ENCODE measurements at places on chromosomes 3 and 15. TPM values are rescaled to one million over a fixed set of nuclear protein-coding genes. Genes with fewer than 3 reads are reported as not detected.

Gene OR5K2
- not detected for polyA plus RNA-seq

Gene CFAP20DC
- 0.64 TPM for polyA plus RNA-seq

Gene MDFIC2
- not detected for polyA plus RNA-seq

Gene SELENOS
- 47.9 TPM for polyA plus RNA-seq

Gene ZNF770
- polyA plus RNA-seq, result 7.3 TPM

Gene CLSTN2
- polyA plus RNA-seq, result 0.77 TPM

Gene COL6A5
- polyA plus RNA-seq, result not detected

Gene GOLGA6D
- polyA plus RNA-seq, result not detected

DNA sequence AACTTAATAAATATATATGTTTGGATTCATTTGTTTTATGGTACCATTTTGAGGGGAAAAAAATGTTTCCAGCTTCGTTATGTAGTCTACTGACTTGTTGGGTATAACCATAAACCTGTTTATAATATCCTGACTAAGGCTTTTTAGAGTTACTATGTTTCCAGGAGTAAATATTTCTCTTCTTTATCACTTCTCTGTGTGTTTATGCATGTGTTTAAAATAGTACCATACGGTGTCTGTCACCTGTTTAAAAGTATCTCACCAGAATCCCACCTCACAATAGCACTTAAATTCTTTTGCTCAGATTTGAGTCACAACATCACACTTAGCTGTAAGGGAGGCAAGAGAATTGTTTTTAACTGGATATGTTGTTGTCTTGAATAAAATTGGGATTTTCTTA is 15.1 kb downstream of the LACTB start:
- H3K4me3 ChIP-seq, result no peak overlapping the region
- no peaks in the 10 kb centered on the region for H3K36me3 ChIP-seq
- peak overlapping the region; percentile 94 for H3K27ac ChIP-seq

GRCh38 chr3:123881771-123882170 is 2.4 kb downstream of the MYLK start:
- peaks cover 8% of the 10 kb centered on the region for H3K4me1 ChIP-seq
- H3K36me3 ChIP-seq, result no peaks in the 10 kb centered on the region
- no peak overlapping the region for H3K4me3 ChIP-seq
- no peaks in the 10 kb centered on the region for H3K27me3 ChIP-seq
- no peak for DNase-seq

DNA sequence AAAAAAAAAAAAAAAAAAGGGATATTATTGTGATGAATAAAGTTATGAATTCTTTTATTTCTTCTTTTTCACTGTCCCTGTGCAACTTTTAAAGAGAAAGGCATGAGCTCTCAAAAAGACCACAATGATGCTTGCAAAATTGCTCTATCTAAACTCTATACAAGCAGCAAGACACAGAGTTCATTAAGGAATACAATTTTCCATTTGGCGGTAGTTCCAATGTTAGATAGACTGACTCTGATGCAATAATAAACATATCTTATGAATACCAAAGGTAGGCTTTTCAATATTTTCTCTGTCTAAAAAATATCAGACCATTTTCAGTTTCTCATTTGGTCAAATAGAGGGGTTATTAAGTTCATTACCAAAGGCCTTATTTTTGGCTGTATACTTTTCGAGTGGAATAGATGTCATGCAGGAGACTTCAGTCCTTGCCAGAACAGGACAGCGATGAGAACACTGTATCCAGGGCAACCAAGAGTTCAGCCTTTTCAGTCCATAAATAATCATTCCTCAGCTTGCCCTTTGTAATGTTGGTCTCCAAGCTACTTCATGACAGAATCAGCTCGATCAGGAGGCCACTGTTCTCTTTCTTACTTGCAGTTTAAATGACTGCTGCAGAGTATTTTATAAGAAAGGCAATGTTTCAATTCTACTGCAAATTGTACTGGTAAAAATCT is 162.9 kb upstream of the FAM3D start:
- no peak overlapping the region for H3K27ac ChIP-seq
- DNase-seq, result no peak
- no peak overlapping the region for H3K4me3 ChIP-seq
- no peaks in the 10 kb centered on the region for H3K27me3 ChIP-seq

GRCh38 chr3:197136744-197137143 is 107.1 kb upstream of the MELTF start:
- H3K4me3 ChIP-seq, result no peak overlapping the region
- H3K27ac ChIP-seq, result no peak overlapping the region
- peaks cover 5% of the 10 kb centered on the region for H3K36me3 ChIP-seq
- no peak for DNase-seq

DNA sequence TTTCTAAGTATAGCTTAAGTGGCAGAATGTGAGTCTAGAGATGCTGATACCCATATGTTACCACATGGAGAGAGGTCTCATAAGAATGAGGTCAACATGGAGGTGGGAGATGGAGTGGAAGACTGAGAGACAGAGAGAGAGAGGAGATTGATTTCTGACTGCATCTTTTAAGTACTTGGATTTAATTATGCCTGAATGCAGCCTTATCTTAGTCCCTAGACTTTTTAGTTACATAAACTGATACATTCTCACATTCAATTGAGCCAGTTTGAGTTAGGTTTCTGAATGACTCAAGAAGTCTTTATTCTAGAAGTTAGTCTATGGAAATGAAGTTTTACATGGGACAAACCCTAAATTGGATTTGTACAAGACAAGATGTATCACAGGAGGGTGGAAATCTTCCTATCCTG is 58.5 kb upstream of the TNFSF10 start:
- H3K27me3 ChIP-seq, result no peaks in the 10 kb centered on the region
- no peaks in the 10 kb centered on the region for H3K36me3 ChIP-seq
- H3K4me3 ChIP-seq, result no peak overlapping the region
- no peak overlapping the region for H3K27ac ChIP-seq
- peaks cover 3% of the 10 kb centered on the region for H3K4me1 ChIP-seq

GRCh38 chr3:71258116-71258515 is 325.4 kb downstream of the FOXP1 start:
- H3K4me1 ChIP-seq, result peaks cover 10% of the 10 kb centered on the region
- H3K27me3 ChIP-seq, result no peaks in the 10 kb centered on the region
- H3K4me3 ChIP-seq, result no peak overlapping the region
- no peaks in the 10 kb centered on the region for H3K36me3 ChIP-seq
- no peak for DNase-seq

- peak overlapping the region; percentile 97 for H3K27ac ChIP-seq
- peaks cover 13% of the 10 kb centered on the region for H3K4me1 ChIP-seq
- no peak overlapping the region for H3K4me3 ChIP-seq
- DNase-seq, result no peak
- H3K36me3 ChIP-seq, result peaks cover 8% of the 10 kb centered on the region
These were observed 72.8 kb downstream of the VGLL4 start for GRCh38 chr3:11570789-11571495.

GRCh38 chr15:37682304-37682703 is 252.1 kb upstream of the TMCO5A start:
- no peak for DNase-seq
- no peak overlapping the region for H3K27ac ChIP-seq
- H3K27me3 ChIP-seq, result no peaks in the 10 kb centered on the region
- H3K4me3 ChIP-seq, result no peak overlapping the region
- no peaks in the 10 kb centered on the region for H3K36me3 ChIP-seq

DNA sequence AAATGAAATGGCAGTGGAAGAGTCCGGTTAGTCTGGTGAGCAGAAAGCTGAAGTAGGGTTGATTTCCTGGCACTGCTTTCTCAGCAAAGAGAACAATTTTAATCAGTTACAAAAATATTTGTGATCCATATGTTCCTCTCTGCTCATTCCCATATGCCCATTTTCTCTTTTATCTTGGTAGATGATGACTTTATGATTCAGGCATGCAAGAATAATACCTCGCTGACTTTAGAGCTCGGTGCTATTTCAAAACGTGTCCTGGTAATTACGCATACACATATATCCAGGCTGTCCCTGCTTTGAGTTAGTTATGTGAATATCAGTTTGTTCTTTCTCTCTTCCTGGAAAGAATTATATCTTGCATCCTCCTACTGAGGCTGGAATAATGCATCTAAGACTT is 38.5 kb downstream of the ARPP21 start:
- H3K27me3 ChIP-seq, result no peaks in the 10 kb centered on the region
- H3K36me3 ChIP-seq, result no peaks in the 10 kb centered on the region
- no peak overlapping the region for H3K27ac ChIP-seq
- H3K4me3 ChIP-seq, result no peak overlapping the region

DNA sequence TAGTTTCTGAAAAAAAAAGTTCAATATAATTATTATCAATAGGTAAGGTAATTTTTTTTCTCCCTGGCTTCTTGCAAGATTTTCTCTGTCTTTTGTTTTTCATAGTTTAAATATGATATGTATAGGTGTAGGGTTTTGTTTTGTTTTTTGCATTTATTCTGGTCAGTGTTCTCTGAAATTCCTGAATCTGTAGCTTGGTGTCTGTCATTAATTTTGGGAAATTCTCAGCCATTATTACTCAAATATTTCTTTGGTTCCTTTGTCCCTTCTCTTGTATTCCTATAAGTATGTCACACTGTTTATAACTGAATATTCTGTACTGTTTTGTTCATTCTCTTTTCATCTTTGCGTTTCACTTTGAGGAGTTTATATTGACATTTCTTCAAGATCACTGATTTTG is 22.1 kb downstream of the IQCH start:
- H3K4me1 ChIP-seq, result no peaks in the 10 kb centered on the region
- no peaks in the 10 kb centered on the region for H3K36me3 ChIP-seq

DNA sequence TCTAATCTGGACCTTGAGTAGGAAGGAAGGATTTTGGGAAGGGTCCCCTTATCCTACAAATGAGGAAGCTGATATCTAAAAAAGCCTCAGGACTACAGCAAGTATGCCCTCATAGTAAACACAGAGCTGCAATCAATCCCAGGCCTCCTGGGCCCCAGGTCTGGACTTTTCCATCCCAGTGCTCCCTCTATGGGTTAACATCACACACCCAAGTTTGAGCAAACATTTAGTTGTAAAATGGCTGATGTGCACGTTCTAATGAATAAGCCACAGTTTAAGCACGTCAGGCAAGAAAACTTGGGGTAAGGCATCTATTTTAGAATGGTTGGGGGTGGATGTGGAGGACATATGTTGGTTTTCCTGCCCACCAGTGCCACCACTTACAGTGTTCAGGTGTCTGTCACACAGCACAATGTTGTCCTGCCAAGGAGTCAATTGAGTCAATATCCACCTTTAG is 44.3 kb upstream of the UBE2E1 start:
- H3K27ac ChIP-seq, result no peak overlapping the region
- no peaks in the 10 kb centered on the region for H3K27me3 ChIP-seq
- H3K4me1 ChIP-seq, result no peaks in the 10 kb centered on the region
- no peak overlapping the region for H3K4me3 ChIP-seq
- H3K36me3 ChIP-seq, result no peaks in the 10 kb centered on the region

GRCh38 chr3:116473602-116474001 is 28.3 kb upstream of the LSAMP start:
- H3K4me3 ChIP-seq, result no peak overlapping the region
- H3K4me1 ChIP-seq, result peaks cover 11% of the 10 kb centered on the region
- no peak for DNase-seq
- no peaks in the 10 kb centered on the region for H3K36me3 ChIP-seq
- H3K27me3 ChIP-seq, result no peaks in the 10 kb centered on the region

- H3K36me3 ChIP-seq, result no peaks in the 10 kb centered on the region
- H3K4me3 ChIP-seq, result no peak overlapping the region
- no peaks in the 10 kb centered on the region for H3K4me1 ChIP-seq
- no peak for DNase-seq
- no peak overlapping the region for H3K27ac ChIP-seq
- H3K27me3 ChIP-seq, result peaks cover 4% of the 10 kb centered on the region
These were observed 28.7 kb upstream of the XIRP1 start for GRCh38 chr3:39221141-39221530.

GRCh38 chr3:51394541-51394940 is 3.5 kb downstream of the RBM15B start:
- H3K4me3 ChIP-seq, result no peak overlapping the region
- H3K27me3 ChIP-seq, result no peaks in the 10 kb centered on the region
- no peak overlapping the region for H3K27ac ChIP-seq
- DNase-seq, result no peak

GRCh38 chr3:194994551-194994981 is 276.4 kb downstream of the XXYLT1 start:
- no peaks in the 10 kb centered on the region for H3K36me3 ChIP-seq
- no peak overlapping the region for H3K4me3 ChIP-seq
- no peaks in the 10 kb centered on the region for H3K4me1 ChIP-seq
- no peak overlapping the region for H3K27ac ChIP-seq
- no peaks in the 10 kb centered on the region for H3K27me3 ChIP-seq
- no peak for DNase-seq

DNA sequence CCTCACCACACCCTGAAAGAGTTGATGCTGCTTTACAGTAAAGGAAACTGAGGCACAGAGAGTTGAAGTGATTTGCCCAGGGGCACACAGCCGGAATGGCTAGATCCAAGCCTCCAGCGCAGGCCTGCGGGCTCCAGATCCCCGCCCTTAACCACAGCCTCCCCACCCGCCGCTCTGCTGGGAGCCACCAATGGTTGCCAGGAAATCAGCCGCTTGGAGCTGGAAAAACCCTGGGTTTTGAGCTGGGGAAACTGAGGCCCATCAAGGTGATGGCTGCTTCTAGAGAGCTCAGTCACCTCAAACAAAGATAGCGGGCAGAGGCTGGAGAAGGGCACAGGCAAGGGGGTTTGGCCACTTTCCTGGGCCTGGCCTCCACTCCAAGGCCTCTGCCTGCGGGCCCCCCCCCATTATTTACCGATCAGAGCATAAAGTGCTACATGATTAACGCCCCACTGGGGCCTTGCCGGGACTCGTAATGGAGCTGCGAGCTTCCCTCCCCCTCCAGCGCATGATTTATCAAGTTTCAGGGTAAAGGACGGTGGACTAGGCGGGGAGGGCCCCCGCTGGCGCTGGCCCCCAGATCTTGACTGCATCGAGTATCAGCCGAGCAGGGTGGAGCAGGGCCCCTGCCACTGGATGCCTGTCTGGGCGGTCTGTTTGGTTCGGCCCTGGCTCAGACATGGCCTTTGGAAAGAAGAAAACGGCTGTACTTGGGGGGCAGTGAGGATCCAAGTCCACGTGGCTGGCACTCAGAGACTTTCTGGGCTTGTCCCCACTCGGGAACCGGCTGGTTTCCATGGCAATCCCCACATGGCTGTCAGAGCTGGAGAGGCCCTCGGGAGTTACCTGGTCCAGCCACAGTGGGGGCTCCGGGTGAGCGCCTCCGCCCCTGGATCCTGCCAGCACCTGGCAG is 9.1 kb downstream of the PLXND1 start:
- H3K27me3 ChIP-seq, result no peaks in the 10 kb centered on the region
- H3K36me3 ChIP-seq, result no peaks in the 10 kb centered on the region
- peaks cover 91% of the 10 kb centered on the region for H3K4me1 ChIP-seq
- H3K27ac ChIP-seq, result peak overlapping the region; percentile 92
- H3K4me3 ChIP-seq, result no peak overlapping the region
- no peak for DNase-seq

GRCh38 chr3:165462636-165463334 is 266.6 kb upstream of the SLITRK3 start:
- DNase-seq, result no peak
- H3K36me3 ChIP-seq, result no peaks in the 10 kb centered on the region
- H3K27me3 ChIP-seq, result no peaks in the 10 kb centered on the region
- no peak overlapping the region for H3K4me3 ChIP-seq
- peaks cover 8% of the 10 kb centered on the region for H3K4me1 ChIP-seq
- no peak overlapping the region for H3K27ac ChIP-seq

DNA sequence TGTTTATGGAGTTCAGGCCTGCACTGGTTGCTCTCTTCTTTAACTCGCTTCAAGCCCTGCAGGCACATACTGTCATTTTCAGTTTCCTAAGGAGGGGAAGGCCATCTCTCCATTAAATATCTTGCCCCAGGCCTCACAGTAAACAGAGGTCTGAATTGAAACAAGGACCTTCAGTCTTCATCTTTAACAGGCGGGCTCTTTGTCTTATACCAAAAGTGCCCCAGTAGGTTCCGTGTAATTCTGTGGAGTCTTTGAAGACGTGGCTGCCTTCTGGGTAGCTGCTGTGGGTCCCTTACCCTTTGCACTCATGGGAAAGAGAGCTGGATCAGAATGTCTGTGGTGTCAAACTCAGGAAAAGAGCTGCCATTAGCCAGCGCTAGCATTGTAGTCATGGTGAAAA is 161.2 kb downstream of the APBA2 start:
- no peaks in the 10 kb centered on the region for H3K4me1 ChIP-seq
- no peak for DNase-seq
- H3K27me3 ChIP-seq, result no peaks in the 10 kb centered on the region
- H3K36me3 ChIP-seq, result no peaks in the 10 kb centered on the region
- H3K4me3 ChIP-seq, result no peak overlapping the region

Measured in adrenal gland (tissue), 19 donors.